Activated T-helper 1 cell treated with anti-CD3 and anti-CD28 coated beads, Interleukin-12 subunit alpha, Interleukin-12 subunit beta, Interleukin-2, Interleukin-4 antibody, amounts not matched to agents 30 ng/mL and 10 ng/mL and 1 ng/mL, durations not matched to agents 14 hours and 24 hours and 36 hours (primary cell): ENCODE measurements at places on chromosomes 2 and 18.

DNA sequence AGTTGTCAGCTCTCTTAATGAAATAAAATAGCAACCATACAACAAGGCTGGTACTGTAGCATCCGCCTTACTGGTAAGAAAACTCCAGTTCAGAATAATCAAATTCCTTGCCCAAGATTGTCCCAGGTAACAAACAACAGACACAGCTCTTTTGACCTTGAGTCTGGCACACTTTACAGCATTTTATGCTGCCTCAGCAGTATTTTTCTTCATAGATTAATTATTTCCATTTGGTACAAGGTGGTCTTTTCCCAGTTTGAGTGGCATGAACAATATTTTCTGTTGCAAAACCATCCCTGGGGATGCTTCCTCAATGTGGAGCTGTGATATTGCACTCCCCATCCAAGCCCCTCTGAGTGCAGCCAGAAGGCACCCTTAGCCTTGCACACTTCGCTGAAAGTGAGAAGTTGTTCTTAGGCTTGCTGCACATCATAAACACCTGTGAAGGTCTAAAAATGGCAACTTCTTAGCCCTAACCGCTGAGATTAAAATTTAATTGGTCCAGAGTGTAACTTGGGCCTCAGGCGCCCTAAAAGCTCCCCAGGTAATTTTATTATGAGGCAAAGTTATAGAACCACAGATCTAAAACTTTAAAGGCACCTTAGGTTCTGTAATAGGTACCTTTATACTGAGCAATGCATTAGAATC lies 523.3 kb downstream of the CMPK2 start:
- DNase-seq = no peak

- no peak for DNase-seq
Measured at GRCh38 chr2:204483608-204484081, 61.6 kb upstream of the PARD3B start.

DNA sequence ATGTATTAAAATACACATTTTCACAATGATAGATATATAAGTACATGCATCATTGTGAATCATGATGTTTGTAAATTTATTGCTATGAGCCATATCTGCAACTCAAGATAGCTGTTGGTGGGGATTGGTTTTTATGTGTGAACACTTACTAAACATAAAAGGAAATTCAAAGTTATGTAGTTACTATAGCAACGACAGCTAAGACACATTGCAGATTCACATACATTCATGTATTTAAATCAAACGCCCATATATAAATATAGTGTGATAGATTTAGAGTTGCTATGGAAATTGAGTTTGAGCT lies 65.6 kb downstream of the MAPRE2 start:
- DNase-seq = no peak

GRCh38 chr2:138274421-138275291 lies 226.9 kb upstream of the SPOPL start:
- no peak for DNase-seq

DNA sequence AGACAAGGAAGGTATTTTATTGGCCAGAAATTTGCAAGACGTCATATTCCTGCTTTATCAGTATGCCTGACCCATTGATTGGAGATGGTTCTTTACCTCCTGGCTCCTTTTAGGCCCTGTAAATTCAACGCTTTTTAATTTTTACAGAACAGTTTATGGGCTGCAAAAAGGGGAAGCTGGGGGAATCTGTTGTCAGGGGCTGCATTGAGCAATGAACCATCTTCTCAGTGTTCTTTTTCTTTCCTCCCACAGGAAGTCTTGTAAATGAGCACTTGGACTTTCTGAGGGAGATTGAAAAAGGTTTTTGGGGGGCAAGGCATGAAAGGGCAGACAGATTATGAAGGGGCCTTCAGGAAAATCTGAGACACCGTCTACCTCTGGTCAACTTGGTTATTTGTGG lies 503.6 kb upstream of the TNP1 start:
- DNase-seq = no peak

GRCh38 chr2:118197011-118197675 lies 108.9 kb downstream of the INSIG2 start:
- DNase-seq = no peak

DNA sequence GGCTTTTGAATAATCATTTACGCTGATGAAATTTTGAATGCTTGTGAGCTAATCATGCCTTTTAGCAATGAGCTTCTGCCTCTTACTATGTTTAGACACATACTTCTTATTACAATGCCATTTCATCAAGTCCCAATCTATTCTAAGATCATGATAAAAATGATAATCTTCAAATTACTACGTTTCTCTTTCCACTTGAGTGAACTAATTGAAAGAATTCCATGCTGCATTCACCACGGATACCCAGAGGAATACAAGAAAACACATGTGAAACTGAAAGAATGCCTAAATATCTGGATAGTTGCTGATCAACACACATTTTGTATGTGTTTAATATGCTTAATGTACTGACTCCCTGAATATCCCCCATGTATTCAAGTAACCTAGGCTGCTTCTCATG lies 62.3 kb downstream of the LRRTM4 start:
- DNase-seq = no peak
